MCF 10A (cell line): ENCODE measurements at places on chromosomes 5 and 9. TPM values are rescaled to one million over a fixed set of nuclear protein-coding genes. Genes with fewer than 3 reads are reported as not detected.

GRCh38 chr9:90900130-90900529, 98.5 kb downstream of the SYK start:
- DNase-seq: no peak

- DNase-seq: peak; percentile 58
Observed at GRCh38 chr5:103259705-103260355, 1.3 kb downstream of the MACIR start.

DNA sequence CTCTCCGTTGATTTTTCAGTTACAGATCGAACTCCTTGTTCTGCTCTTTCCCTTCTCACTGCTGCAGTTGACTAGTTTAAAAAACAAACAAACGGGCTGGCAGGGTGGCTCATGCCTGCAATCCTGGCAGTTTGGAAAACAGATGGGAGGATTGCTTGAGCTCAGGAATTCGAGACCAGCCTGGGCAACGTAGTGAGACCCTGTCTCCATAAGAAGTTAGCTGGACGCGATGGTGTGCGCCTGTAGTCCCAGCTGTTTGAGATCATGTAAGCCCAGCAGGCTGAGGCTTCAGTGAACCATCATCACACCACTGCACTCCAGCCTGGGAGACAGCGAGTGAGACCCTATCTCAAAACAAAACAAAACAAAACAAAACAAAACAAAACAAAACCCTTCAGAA, 51.4 kb upstream of the NCS1 start:
- DNase-seq: no peak

DNA sequence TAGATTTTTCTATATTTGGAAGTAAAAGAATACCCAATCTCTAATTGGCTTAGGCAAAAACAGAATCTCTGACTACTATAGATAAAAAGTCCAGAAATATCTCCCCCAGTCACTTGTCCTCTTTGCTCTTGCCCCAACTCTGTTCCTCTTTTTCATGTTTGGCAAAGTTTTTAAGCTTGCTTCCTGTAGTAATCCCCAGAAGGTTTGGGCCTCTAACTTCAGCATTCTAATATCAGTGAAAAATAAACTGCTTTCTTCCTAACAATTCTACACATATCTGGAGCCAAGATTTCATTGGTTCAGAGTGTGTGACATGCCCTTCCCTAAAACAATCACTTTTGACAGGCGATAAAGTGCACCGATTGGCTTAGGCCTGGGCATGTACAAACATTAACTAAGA, 1680.3 kb downstream of the MAT2B start:
- no peak for DNase-seq

Gene FABP6
- not detected in 2 replicates for total RNA-seq

Gene BASP1
- 76.3 and 84.5 TPM in 2 replicates for total RNA-seq

GRCh38 chr5:171867786-171868185, 82.2 kb downstream of the SMIM23 start:
- DNase-seq: no peak

Gene ANKRD18A
- 42.0 and 46.0 TPM in 2 replicates for total RNA-seq

Gene GADD45G
- total RNA-seq: 0.69 TPM in 1 of 2 replicates, not detected in the other

Gene FOXD4
- 2.1 and 2.4 TPM in 2 replicates for total RNA-seq

DNA sequence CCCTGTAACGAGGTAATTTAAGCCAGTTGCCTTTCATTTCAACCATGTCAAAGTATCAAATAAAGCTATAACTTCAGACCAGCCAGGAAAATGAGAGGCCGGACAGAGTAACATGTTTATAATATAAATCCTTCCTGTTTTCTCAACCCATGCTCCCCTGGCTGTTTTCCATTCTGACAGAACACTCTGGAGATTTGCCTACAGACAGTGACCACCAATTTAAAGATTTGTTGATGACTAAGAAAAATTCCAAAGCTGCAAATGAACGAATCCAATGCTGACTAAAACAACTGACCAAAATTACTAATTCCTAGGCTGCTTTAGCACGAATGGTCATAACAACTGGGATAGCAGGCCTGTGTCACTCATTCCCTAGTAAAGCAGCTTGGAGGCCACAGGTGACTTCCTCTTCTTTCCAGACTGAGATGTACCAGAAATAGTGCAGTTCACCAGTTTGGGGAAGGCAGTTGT, 141.4 kb downstream of the AOPEP start:
- DNase-seq: peak; percentile 86

- DNase-seq: peak; percentile 43
Observed at GRCh38 chr5:171492781-171493180, 73.3 kb downstream of the FGF18 start.

Gene GMCL2
- not detected in 2 replicates for total RNA-seq

Gene TAS2R1
- total RNA-seq: not detected in 2 replicates

DNA sequence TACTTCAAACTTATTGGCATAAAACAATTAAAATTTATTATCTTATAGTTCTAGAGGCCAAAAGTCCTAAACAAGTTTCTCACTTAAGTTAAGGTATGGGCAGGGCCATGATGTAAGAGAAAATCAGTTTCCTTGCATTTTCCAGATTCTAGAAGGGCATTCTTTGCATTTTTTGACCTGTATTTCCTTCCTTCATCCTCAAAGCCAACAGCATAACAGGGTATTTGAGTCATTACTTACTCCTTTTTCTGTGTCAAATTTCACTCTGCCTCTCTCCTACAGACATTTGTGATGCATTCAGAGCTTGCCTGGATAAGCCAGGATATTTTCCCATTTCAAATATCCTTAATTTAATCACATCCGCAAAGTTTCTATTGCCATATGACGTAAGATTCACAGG, 1499.0 kb downstream of the EFNA5 start:
- DNase-seq: no peak

Gene TLE4
- total RNA-seq: 8.7 and 12.3 TPM in 2 replicates

DNA sequence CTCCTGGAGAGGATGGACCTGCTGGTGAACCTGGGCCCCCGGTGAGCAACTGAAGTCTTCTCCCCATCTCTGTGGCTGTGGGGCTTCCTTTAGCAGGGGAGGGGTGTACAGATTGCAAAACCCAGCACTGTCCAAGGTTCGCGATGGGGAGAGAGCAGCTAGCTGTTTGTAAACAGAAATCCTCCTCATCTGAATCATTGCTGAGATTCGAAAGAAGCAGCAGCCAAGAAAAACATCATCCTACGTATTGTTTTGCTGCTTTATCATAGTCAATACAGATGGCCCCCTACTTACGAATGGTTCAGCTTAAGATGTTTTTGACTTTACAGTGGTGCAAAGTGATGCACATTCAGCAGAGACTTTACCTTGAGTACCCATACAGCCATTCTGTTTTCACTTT, 80.0 kb upstream of the TGFBR1 start:
- DNase-seq: peak; percentile 47

GRCh38 chr5:83179966-83180365, 102.6 kb downstream of the XRCC4 start:
- no peak for DNase-seq

GRCh38 chr5:44887722-44888121, 79.0 kb downstream of the MRPS30 start:
- no peak for DNase-seq

- DNase-seq: no peak
Observed at GRCh38 chr5:58275516-58275915, 184.4 kb downstream of the PLK2 start.

DNA sequence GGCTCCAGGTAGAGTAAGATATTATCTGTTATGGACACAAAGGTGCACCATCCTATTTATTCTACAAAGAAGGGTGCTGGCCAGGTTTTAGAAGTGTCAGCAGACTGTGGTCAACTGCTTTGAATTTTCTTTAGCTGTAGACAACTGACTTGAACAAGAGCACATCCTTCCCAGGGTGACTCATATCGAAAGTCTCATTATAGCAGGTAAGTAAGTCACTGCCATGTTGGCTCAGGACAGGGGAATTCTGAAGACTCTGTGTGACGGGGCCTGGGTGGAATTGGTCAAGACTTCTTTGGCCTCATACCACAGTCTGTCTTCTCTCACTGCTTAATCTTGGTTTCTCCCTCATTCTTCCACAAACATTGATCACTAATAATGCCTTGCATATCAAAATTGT, 214.5 kb upstream of the CDH9 start:
- no peak for DNase-seq
